ENCODE measurements at places on chromosomes 12 and 14.

DNA sequence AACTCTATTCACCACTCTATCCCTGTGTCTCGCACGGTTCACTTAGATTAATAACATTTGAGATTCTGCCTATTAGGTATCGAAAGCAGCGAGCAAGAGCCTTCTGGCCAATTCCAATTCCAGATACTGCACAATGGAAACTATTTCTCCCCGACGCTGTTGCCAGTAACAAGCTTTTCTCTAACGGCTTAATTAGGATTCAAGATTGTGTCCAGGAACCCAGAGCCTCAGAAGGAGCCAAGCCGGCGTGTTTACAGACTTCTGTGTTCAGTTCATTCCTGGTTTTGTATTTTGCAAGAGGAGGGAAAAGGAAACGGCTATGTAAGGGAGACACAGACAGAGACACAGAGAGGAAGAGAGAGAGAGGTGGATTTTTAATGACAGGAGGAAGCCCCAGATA lies 185.6 kb downstream of the DICER1 start:
- no peak for DNase-seq

DNA sequence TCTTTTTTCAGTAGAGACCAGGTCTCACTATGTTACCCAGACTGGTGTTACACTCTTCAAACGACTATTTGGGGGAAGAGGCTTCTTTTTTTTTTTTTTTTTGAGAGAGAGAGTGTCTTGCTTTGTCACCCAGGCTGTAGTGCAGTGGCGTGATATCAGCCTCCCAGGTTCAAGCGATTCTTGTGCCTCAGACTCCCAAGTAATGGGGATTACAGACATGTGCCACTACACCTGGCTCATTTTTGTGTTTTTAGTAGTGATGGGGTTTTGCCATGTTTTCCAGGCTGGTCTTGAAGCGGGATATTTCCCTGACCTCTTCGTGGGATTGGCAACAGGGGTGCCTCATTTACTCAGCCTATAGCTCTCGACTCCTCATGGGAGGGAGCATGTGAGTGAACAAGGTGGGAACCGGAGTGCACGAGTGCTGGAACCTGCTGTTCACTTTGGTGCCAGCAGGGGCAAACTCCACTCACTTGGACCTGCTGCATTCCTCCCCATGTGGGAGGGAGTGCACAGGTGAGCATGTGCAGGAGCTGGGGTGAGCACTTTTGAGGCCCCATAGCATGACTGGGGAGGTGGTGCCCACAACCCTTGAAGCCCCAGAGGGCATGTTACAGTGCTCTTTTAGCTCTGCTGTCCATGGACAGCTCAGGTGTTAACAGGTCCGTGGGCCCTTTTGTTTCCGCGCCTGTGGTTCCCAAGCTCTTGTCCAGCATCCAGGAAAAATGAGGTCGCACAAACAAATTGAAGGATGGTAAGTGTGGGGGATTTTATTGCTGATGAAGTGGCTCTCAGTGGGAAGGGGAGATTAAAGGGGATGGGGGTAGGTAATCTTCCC lies 79.1 kb upstream of the HECTD1 start:
- DNase-seq, result no peak

DNA sequence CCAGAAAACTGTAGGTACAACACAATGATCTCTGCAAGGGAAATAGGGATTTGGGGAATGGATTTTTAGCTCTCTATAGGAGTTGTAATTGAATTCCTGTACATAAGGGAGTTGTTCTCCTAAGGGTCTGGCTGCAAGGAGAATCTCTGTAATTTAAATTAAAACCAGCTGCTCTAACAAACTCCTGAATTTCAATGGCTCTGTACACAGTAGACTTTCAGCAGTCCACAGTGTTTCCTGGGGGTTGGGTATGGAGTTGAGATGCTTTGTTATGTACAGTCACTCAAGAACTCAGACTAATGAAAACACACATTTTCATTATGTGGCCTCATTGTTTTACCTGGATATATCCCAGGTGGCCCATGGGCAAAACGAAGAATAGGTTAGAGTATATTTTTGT lies 93.2 kb downstream of the NAV3 start:
- DNase-seq, result no peak

DNA sequence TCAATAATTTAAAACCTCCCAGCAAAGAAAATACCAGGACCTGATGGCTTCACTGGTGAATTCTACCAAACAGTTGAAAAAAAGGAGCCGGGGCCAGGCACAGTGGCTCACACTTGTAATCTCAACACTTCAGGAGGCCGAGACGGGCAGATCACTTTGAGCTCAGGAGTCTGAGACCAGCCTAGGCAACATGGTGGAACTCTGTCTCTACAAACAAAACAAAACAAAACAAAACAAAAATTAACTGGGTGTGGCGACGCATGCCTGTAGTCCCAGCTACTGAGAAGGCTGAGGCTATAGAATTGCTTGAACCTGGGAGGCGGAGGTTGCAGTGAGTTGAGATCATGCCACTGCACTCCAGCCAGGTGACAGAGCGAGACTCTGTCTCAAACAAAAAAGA lies 13.7 kb upstream of the TROAP start:
- no peak for DNase-seq

DNA sequence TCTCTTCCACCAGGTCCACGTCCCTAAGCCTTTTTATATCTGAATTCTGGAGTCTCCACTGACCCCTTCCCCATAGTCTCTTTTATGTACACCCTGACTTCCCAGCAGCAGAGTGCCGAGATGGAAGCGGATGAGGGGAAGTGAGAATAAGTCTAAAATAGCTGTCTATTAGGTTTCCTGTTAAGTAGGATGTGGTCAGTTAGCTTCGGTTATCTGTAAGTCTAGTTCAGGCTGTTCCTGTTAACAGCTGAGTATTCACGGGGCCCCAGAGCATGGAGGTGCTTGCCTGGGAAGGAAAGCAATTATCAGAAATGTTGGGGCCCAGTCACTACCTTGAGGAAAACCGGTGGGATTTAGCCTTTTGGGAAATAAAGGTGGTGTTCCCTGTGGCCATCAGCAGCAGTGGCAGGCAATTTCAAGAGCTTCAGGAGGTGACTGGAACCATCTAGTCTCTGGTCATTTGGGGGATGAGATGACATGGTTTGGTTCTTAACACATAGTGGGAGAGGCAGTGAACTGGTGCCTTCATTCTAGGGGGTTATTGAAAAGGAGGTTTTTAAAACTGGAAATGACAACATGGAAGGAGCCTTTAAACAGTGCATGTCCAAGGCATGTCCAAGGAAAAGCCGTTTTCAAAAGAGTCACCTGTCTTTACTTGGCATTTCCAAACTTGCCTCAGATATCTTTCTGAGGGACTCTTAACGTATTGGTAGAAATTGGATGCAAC lies 21.8 kb downstream of the CHST11 start:
- DNase-seq, result no peak

DNA sequence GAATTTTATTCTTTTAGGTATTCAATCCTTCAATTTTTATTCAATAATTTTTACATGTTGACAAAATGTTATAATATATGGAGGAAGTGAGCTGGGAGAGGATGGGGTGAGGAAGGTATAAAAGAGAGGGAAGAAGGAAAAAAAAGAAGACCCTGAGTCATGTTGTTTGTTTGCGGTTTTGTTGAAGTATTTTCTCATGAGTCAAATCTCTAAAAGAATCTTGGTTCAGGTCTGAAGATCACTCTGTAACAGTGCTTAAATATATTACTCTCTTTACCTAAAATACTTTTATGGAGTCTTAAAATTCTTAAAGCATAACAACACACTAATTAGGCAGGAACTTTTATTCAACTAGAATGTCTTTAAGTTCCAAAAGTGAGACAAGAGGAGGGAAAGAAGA lies 489.6 kb upstream of the GARIN6 start:
- DNase-seq, result no peak

DNA sequence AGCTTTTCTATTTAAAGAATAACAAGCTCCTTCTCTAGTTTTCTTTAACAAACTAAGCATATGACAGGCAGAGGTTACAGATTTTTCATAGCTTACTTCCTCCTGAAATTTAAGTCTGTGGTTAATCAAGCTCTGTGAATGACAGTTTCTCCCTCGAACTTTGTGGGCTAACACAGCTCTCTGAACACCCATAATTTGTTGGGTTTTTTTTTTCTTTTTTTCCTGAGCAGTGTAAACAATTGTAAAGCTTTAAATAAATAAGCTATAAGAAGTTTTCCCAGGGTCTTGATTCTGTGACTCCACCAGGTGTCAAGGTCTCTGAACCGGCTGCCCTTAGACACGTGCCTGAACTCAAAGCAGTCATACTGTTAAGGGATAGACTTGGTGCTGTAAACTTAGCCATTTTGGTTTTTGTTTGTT lies 128.1 kb upstream of the AMIGO2 start:
- no peak for DNase-seq

- no peak for DNase-seq
These were observed 484 bp downstream of the PPP1CC start for GRCh38 chr12:110742096-110742717.

DNA sequence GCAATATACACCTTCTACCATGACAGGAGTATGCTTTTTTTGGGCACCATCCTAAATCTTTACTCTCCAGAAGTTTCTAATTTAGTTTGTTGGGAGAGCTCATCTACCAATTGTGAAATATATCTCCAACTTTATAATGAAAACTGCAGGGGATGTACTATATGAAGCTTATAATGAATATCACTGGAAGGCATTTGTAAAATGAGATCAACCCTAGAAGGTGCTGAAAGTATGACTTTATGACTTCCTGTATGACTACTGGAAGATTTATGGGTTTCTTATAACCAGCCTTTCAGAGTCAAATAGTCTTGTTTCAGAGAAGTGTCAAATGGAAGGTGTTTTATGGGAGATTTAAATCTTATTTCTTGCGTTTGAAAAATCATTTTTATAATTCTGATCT lies 122.9 kb downstream of the MYRFL start:
- no peak for DNase-seq

DNA sequence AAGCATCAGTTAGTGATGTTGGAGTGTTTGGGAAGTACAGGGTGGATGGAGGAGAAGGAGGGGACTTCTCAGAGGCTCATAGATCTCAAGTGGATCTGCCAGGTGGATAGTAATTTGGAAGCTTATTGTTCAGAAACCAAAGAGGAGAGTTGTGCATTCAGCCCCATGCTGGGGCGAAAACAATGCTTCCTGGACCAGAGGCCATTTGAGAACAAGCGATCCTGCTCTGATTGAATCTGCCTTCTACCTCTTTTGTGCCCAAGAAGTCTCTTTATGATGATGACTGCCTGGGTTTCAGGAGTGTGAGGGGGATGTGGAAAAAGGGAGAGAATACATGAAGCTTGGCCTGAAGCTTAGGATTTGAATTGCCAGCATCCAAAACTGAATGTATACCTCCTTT lies 110.8 kb upstream of the SRRM4 start:
- no peak for DNase-seq

DNA sequence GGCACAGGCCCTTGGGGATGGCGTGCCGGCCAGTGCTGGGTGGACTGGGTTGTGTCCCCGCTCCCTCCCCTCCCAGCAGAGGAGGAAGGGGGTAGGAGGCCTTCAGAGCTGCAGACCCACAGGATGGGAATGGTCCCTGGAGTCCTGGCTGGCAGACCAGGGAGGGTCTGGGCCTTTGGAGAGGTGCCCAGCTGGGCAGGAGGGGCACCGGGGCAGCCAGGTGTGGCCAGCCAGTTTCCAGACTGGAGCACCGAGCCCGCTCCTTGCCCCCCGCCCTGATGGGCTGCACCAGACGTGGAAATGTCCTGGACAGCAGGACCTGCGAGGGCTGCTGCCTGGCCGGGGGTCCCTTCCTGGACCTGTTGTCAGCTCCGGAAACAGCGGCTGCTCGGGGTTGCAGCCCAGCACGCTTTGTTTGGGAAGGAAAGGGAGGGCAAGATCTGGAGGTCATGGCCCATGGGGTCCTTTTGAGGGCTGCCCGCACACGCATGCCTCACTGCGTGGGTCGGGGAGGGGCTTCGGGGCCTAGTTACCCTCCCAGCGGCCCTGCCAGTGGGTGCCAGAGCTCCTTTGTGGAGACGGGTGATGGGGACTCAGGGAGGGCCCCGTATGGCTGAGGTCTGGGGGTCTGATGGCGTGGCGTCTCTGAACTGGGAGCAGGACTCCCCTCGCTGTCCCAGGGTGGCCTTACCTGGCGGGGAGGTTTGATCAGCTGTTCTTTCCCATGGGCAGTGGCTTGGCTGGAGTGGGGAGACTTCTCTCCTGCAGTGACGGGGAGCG lies 9.1 kb downstream of the KIF26A start:
- no peak for DNase-seq

GRCh38 chr14:89598548-89599186 lies 181.6 kb upstream of the FOXN3 start:
- DNase-seq, result no peak

DNA sequence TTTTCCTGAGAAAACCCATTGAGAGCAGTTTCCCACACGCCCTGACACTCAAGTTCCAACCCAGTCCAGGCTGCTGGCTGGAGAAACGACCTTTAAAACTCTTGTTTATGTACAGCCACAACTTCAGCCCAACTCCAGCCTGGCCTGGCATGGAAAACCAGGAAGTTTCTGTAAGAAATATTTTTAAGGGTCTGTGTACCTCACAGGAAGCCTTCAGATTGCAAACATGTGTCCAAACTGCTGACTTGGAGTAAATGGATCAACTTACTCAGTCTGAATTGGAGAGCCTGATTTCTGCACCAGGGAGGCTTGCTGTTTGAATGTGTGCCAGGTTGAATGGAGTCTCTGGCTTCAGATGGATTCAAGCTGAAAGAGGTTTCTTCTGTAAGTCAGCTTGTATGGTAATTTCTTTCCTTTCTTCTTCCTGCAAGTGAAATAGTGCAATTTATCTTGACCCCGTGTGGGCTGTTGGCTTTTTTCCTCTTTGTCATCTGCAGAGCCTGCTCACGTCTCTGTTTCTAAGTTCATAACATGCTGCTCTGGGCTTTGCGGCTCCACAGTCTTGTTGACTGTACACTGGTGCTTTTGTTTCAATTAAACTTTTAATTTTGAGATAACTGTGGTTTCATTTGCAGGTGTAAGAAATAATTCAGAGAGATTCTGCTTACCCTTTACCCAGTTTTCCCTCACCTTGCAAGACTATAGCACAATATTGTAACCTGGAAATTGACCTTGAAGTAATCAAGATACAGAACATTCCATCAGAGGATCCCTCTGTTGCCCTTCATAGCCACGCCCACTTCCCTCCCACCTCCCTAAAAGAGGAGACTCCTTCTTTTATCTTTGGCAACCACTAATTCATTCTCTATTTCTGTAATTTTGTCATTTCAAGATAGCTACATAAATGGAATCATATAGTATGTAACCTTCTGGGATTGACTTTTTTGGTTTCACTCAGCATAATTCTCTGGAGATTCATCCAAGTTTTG lies 109.7 kb upstream of the PRMT8 start:
- DNase-seq, result no peak

DNA sequence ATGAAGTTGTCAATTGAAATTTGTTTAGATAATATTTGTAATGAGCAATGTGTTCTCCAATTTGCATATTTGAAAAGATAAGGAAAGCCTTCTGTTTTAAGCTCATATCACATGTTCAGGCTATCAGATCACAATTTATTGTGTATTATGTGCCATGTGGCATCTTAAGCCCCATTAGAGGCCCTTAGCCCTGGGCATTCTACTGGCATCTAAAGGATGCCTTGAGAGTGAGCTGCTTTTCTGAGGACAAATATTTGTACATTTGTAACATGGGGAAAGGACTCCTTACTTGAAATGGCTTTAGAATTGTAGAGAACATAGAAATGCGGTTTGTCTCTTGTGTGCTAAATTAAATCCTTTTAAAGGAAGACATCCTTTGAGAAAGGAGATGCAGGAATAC lies 62.2 kb downstream of the RMST start:
- no peak for DNase-seq

GRCh38 chr14:61395115-61395725 lies 73.8 kb downstream of the PRKCH start:
- no peak for DNase-seq

GRCh38 chr12:122100568-122100967 lies 22.0 kb downstream of the MLXIP start:
- no peak for DNase-seq

GRCh38 chr14:75277008-75277814 lies 1.4 kb upstream of the FOS start:
- peak; percentile 69 for DNase-seq

- DNase-seq, result no peak
These were observed 318.6 kb downstream of the ITPR2 start for GRCh38 chr12:26514364-26514763.

All from anterior cingulate cortex (tissue), 58 donors.